ENCODE measurements at places on chromosomes 3 and 15.

- no peak for DNase-seq
Measured at GRCh38 chr3:22450786-22451400, 699.9 kb upstream of the ZNF385D start.

GRCh38 chr15:57133127-57133968 is 214.9 kb downstream of the TCF12 start:
- DNase-seq = no peak

GRCh38 chr15:40850576-40851112 is 6.8 kb downstream of the SPINT1 start:
- no peak for DNase-seq

DNA sequence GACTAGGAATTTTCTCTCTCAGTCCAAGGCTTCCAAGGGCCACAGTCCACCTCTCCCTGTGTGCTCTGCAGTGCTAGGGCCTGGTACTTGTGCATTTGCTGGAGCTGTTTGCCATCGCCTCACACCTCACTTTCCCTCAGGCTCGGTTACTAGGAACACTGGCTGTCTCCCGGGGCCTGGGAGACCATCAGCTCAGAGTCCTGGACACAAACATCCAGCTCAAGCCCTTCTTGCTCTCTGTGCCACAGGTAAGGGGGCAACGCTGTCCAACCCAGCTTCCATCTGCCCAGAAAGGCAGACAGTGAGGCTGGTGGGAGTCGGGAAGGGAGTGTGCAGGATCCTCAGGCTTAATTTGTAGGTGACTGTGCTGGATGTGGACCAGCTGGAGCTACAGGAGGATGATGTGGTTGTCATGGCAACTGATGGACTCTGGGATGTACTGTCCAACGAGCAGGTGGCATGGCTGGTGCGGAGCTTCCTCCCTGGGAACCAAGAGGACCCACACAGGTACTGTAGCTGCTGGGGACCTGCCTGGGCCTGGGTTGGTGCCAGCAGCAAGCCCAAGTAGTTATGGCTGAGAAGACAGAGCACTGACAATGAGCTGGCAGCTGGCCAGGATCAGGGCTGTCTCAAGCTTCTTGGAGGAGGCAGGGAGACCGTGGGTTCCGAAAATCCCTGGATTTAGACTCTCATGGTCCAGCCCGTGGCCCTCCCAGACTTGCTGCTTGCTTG is 3.4 kb downstream of the PPM1M start:
- DNase-seq = no peak

DNA sequence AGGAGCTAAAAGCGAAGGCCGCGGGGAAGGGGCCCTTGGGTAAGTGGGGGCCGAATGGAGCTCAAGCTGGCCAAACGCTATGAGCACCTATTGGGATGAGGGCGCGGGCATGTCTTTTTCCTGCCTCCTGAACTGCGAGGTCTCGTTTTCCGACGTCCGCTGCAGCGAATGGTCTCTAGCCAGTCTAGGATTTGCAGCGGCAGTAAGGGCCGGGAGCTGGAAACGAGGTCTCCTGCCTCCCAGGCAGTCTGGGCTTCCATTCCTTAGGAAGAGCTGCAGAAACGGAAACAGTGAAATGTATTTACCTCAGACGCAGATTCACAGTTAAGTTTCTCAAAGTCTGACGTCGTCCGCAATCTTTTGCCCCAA is 517 bp downstream of the TMA7 start:
- DNase-seq = no peak

DNA sequence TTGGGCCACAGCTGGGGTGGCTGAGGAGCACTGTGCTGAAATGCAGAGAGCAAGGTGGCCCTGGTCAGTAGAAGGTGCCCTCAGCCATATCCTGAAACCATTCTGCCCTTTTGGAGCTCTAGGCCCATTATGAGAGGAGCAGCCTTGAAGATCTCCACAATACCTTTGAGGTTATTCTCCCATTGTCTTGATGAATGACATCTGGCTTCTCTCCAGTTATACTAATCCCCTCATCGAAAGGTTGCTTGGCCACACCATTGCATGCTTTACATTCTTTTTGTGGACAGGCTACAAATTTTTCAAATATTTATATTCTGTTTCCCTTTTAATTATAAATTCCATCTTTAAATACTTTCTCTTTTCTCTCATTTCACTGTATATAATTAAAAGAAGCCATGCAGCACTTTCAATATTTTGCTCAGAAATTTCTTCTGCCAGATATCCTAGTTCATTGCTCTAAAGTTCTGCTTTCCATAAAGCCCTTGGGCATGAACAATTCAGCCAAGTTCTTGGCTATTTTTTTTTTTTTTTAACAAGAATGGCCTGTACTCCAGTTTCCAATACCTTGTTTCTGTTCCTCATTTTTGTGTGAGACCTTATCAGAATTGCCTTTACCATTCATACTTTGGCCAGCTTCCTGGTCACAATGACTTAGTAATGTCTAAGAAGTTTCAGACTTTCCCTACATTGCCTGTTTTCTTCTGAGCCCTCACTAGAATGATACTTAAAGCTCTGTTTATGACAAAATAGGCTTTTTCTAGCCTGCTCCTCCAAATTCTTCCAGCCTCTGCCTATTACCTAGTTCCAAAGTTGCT is 138.9 kb upstream of the SGO1 start:
- DNase-seq = no peak

DNA sequence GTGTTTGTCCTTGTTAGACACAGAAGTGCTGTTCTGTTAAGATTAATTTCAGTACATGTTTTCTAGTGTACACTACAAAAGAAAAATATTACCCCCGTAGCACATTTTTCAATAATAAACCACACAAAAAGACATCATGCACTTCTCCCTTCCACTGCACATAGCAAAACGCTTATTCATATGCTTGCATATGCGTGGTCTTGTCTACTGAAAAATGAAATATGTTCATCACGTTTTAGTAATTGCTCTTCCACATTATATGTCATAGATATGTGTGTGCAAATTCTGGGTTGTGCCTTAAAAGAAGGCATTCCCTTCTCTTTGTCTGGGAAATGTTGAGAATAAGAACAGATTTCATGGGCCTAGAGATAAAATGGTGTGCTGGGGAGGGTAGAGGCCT is 353.9 kb downstream of the NSUN3 start:
- DNase-seq = no peak

DNA sequence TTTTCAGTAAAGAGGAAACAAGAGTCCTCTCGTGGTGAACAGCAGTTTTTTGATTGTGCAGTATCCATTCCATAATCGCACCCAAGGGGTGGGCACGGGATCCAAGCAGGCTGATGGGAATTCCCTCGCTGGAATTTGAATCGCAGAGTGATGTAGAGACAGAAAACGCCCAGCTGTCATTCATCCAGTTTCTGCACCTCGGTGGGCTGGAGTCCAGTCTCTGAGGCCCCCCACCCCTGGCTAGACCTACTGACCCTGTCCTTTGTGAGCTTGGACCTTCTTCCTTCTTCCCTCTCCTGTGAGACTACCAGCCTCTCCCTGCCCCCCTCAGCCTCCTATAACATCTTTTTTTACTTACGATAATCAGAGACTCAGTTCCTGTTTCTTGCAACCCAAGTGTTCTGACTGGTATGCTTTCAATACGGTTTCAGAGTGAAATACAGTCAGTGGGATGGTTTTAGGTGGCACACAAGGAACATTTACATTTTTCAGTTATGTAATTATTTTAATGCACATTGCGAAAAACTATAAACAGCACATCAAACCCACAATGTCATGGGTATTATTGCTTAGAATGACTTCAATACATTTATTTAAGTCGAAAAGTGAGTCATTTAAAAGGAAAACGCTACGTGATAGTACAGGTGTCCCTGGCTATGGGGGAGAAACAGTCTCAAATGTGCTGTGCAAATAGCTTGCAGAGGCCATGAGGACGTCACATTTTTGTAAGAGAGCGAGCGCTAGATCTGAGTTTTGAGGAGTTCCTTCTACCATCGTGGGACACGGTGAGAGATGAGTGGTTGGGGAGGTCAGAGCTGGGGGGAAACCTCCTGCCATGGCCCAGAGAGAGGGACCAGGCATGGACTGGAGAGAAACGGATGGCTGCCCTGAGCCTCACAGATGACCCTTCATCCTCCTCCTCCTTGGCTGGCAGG is 37.5 kb upstream of the CHST2 start:
- no peak for DNase-seq

GRCh38 chr15:38176155-38176554 is 76.5 kb upstream of the SPRED1 start:
- peak; percentile 33 for DNase-seq

DNA sequence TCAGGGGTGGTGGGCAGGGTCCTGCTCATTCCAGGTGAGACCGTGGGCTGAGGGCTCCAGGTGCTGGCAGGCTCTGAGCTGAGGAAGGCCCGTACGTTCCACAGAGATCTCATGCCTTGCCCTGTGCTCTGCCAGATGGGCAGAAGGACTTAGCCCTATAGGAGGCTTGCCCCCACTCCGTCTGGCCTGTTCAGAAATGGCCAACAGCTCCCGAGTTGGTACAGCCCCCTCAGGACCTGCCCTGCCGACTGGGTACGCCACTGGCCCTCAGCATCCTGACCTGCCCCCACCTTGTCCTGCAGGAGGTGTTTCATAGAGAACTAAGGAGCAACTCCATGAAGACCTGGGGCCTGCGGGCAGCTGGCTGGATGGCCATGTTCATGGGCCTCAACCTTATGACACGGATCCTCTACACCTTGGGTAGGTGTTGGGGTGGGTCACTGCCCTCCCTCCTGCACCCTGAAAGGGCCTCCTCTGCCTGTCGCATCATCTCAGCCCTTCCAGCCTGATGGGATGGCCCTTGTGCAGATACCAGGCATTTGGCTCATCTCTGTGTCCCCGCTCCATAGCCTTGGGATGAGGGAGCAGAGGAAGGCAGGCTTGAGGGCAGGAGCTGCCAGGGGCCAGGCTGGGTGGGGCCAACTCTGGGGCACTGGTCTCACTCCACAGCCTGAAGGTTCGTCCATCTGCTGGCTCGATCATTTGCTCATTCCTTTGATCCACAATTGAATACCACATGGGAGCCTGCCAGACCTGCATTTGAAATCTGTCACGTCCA is 14.2 kb downstream of the TMEM43 start:
- no peak for DNase-seq

GRCh38 chr15:76756381-76756780 is 148.8 kb downstream of the SCAPER start:
- peak; percentile 10 for DNase-seq

GRCh38 chr15:45389351-45389750 is 11.0 kb upstream of the GATM start:
- no peak for DNase-seq

- DNase-seq = no peak
Measured at GRCh38 chr3:102159810-102160451, 274.9 kb upstream of the ZPLD1 start.

DNA sequence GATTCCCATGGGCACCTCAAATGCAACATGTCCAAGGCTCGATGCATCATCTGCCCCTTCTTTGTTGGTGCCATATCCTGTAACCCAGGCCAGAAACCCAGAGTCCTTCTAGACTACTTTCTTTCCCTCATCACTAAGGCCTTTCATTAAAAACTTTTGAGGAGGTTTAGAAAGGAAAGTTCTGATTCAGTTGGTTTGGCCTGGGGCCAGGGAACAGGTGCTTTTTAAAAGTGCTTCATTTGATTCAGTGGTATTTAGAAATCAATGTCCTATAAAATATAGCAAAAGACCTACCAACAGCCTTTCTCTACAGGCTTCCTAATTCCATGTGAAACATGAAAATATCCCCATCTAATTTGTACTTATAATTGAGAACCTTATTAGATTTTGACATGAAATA is 341.9 kb upstream of the RORA start:
- DNase-seq = no peak

DNA sequence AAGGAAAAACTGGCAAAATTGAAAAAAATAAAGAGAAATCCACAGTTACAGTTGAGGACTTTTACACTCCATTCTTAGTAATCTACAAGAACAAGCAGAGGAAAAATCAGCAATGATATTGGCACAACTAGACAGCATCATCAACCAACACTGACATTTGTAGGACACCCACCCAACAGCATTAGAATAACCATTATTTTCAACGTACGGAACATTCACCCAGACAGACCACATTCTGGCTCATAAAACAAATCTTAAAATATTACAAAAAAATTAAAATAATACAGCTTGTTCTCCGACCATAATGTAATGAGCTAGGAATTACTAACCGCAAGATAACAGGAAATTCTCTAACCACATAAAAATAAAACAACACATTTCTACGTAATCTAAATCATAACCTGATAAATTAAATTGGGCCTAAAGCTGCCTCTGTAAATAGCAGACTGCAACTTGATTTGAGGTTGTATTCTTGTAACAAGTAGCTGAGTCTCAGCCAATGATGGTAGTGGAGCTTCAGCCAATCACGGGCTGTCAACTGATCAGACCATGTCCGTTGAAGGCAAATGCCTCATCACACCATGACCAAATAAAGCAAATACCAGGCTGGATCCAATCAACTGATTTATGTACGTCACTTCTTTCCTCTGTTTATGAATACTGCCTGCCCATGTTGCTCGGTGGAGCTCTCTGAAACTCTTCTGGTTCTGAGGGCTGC is 9.2 kb downstream of the PLSCR4 start:
- DNase-seq = no peak

DNA sequence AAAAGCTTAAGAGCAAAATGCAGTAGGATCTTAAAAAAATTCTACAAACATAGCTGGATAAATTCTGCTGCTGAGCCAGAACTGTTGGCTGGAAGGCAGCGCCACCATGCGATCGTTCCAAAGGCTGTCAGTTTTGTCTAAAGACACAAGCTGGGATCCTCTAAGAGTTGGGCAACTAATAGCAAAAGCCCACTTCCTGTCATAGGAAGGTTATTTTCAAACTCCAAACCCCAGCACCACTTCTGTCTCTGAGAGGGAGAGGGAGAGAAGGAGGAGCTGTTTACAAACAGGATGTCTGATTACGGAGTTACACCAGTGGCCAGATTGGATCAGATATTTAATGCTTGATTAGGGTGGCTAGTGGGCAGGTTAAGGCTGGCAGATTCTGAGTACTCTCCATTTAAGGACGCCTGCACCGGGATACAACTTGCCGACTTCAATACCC is 44.0 kb downstream of the EIF4E3 start:
- DNase-seq = peak; percentile 44

DNA sequence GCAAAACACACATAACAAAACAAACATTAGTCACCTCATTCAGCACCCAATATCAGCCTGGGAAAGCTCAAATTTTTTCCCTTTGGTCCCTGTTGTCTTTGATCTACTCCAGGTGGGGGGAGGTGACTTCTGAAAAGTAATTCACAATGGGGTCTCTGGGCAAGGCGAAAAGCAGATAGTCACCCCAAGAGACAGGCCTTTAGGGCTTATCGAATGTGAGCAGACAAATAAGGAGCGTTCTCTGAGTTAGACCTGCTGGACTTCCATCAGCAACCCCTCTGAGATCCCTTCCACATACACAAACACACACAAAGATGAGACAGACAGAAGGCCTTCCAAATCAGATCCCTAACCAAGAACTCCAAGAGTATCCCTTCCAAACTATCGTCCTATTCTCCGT is 171.0 kb upstream of the SMAD3 start:
- DNase-seq = no peak

GRCh38 chr3:123759311-123759710 is 124.8 kb downstream of the MYLK start:
- DNase-seq = no peak

DNA sequence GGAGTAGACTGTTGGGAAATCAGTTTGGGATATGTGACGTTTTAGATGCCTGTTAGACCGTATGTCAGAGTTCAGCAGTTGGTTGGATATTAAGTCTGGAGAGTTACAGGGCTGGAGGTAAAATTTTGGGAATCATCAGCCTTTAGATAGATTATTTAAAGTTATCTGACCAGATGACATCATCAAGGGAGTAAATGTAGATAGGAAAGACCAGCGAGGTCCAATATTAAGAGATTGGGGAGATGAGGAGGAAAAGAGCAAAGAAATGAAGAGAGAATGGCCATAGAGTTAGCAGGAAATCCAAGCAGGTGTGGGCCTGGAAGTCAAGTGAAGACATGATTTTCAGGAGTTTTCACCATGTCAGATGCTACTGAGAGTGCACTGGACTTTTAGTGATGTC is 3.1 kb downstream of the NDUFB4 start:
- DNase-seq = no peak

All from AG09309 (cell line).